Neural progenitor cell (in vitro differentiated cells): ENCODE measurements at places on chromosomes 2 and 18. TPM values are rescaled to one million over a fixed set of nuclear protein-coding genes. Genes with fewer than 3 reads are reported as not detected.

Gene SMAD7
- total RNA-seq, result 1.1 and 2.0 TPM in 2 replicates

- no peak for DNase-seq
Observed at GRCh38 chr2:1515073-1515430, 101.8 kb downstream of the TPO start.

DNA sequence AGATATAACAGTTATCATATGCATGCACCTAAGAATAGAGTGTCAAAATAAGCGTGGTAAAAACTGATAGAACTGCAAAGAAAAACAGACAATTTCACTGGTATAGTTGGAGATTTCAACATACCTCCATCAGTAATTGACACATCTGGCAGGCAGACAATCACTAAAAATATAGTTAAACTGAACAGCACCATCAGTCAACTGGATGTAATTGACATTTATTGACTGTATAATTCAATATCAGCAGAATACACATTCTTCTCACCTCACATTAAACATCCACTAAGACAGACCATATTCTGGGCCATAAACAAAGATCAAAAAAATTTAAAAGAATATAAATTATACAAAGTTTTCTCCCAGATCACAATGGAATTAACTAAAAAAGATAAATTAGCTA, 378.5 kb upstream of the RGPD4 start:
- DNase-seq, result no peak

Gene TMEM37
- total RNA-seq, result 0.74 and 1.0 TPM in 2 replicates

DNA sequence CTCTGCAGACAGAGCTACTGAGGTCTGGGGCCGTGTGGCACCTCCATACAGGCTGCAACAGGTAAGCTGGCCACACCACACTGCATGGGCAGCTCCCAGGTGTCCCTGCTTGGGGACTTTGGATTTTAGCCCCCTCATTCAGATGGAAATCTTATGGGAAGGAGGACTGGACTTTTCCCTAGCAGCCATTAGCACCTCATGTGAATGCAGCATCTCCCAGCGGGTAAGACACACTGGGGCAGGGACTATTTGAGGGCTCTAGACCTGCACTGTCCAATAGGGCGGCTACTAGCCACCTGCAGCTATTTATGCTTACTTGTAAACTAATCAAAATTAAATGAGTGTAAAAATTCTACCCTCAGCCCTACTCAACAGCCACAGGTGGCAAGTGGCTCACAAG, 34.2 kb upstream of the GLI2 start:
- no peak for DNase-seq

Gene SF3B1
- total RNA-seq, result 462 and 787 TPM in 2 replicates

GRCh38 chr2:168510125-168510756, 54.2 kb downstream of the CERS6 start:
- DNase-seq, result no peak

- no peak for DNase-seq
Observed at GRCh38 chr18:26267357-26267930, 41.2 kb downstream of the TAF4B start.

GRCh38 chr18:72811047-72811446, 56.7 kb downstream of the NETO1 start:
- DNase-seq, result no peak

GRCh38 chr2:191150600-191151330, at the start of gene STAT4:
STAT4 (minus strand) TSS chr2:191150994; CDS start chr2:191148203, 2,791 bp downstream.
- DNase-seq, result peak; percentile 38

DNA sequence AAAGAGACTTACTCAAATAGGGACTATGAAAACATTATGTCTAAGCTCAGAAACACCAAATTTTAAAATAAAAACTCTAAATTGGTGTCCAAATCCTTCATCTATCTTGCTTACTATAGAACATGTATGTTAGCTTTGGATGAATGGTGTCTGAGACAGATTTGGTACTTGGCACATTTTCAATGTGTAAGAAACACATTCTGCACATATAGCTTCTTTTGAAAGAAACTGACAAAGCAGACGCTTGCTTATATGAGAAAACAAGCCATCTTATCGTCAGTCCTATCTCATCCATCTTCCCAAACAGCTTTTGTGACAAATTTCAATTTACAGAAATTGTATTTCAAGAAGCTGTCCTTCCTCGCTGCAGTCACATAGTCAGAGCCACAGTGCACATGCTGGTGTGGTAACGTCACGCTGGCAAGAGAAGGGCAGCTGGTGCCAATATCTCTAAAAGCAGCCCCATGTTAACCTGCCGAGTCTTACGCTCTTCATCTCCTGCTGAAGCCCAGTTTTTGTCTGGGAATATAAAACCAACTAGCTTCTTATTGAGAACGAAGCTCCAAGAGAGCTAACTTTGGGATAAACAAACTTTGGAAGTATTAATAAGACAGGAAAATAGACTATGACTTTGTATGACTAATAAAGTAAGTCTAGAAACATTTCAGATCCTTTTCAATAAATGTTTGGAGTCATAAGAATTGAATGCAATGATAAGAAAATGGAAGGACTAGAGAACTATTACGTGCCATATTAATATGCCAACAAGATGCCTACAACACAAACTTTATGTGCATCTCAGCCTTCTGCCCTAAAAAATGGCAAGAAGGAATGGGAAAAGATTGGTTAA, 74.9 kb upstream of the TFCP2L1 start:
- no peak for DNase-seq

GRCh38 chr2:54704238-54704637, 19.2 kb upstream of the EML6 start:
- no peak for DNase-seq

DNA sequence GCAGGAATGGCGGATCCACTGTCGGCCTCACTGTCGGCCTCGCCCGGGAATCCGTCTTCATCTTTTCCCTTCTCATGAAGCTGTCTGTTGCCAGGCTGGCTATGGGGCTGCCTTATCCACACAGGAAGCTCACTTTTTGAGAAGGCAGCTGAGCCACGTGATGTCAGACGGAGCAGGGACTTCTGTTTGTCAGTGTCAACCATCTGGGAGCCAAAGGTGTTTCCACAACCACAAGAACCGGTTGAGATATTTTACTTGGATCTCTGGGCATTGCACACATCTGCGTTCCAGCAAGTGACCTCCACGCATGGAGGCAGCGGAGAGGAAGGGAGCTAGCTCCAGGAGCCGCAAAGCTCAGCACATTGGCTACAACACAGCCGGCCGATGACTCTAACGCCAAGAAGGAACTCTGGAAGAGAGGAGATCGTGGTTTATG, 27.4 kb upstream of the TAF1B start:
- no peak for DNase-seq

DNA sequence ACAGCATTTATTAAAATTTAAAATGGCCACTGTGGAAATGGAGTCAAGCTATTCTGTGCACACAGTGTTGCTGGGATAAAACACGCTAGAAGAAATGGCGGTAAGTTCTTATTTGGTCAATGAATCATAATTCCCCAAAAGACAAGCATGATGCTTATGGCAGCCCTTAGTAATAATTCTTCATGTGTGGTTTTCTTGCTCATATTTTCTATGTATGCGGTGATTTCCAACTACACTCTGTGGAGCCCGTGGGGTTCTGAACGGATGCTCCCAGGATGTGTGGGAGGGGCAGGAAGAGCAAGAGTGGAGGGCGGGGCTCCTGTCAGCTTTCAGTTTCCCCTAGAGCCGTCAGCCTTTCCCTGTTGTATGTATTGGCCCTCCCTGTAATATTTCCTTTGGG, 91.7 kb upstream of the RMDN2 start:
- no peak for DNase-seq

DNA sequence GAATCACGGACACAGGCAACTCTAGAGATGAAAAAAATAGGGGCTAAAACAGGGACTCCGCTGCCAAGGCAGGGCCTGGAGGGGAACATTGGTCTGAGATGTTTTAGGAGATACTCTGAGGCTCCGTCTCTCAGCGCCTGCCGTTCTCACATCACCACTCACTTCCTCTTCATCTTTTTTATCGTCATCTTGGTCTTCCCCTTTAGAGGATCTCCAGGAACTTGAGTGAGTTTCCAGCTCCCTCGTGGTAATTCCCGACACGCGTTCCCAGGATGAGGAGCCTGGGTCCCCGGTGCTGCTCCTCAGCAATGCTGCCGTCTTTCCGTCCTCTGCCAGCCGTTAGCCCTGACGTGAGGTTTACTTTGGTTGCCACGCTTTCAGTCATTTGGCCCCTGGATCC, 16.1 kb downstream of the MLPH start:
- no peak for DNase-seq

Gene CFAP53
- total RNA-seq, result 0.36 and 0.74 TPM in 2 replicates

DNA sequence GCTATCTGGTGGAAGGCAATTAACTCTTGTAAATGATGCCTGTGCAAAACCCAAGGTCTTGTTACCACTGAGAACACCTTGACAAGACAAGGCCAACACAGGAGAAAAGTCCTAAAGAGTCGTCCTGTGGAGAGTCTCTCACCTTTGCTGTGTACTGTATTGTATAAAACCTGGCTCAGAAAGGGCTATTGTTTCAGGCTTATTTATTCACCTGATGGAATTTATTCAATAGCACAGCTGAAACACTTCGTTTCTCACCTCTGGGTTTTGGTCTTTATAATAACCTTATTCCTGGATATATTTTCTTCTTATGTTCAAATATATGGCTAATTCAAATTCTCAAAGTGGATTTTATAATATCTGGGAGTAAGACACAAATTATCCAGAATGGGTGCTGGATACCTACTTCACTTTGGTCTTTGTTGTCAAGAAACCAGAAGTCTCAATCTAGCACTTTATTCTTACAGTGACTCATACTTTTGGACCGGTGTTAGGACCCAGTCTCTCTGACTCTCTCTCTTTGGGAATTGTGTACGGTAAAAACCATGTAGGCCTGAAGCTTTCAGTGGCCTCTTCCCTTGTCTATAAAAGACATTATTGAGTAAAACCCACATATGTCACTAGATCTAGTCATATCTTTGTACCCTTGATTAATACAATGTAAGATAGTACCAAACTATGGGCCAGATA, 16.1 kb upstream of the STAT4 start:
- DNase-seq, result no peak

DNA sequence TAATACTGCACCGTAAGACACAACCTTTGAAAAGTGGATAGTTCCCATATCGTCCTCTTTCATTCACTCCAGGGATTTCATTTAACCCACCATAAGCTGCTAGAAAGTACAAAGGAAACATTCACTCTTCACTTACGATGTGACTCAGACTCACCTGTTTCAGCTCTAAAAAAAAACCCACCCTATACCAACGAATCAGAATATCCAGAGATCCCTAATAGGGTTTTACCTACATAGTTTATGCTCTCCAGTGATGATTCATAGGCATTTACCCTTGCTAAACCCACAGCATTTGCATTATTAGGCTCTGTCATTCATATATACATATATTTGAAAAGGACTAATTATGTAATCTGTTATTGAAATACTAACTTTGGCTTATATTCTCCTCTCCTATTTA, 60.2 kb downstream of the PRPF40A start:
- DNase-seq, result no peak

DNA sequence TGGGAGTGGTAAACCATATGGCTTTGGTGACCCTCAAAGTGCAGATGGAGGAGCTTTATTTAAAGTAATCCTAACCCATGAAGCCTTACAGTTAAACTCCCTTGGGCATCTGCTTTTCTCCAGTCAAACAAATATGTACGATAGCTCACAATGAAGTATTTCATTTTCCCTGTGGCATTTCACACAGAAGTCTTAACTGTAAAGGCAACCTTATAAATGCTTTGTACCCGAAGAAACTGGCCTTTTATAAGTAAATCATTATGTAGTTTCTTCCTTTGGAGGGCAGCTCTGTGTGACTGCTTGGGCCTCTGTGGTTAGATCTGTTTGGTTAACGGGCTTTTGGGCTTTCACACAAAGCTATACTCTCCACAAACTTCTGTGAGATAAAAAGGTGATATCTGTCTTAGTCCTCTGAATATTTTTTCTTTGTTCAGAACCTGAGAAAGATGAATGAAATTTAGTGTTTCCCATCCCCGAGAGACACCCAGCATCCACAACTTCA, 46.6 kb downstream of the SCN1A start:
- DNase-seq, result no peak

Gene KCNF1
- total RNA-seq, result 0.15 TPM in 1 of 2 replicates, not detected in the other

Gene SANBR
- total RNA-seq, result 28.3 and 47.3 TPM in 2 replicates

Gene SAG
- total RNA-seq, result 0.03 TPM in 1 of 2 replicates, not detected in the other

Gene HOXD4
- not detected in 2 replicates for total RNA-seq

GRCh38 chr18:39611381-39612100, 2045.9 kb upstream of the CELF4 start:
- DNase-seq, result no peak

DNA sequence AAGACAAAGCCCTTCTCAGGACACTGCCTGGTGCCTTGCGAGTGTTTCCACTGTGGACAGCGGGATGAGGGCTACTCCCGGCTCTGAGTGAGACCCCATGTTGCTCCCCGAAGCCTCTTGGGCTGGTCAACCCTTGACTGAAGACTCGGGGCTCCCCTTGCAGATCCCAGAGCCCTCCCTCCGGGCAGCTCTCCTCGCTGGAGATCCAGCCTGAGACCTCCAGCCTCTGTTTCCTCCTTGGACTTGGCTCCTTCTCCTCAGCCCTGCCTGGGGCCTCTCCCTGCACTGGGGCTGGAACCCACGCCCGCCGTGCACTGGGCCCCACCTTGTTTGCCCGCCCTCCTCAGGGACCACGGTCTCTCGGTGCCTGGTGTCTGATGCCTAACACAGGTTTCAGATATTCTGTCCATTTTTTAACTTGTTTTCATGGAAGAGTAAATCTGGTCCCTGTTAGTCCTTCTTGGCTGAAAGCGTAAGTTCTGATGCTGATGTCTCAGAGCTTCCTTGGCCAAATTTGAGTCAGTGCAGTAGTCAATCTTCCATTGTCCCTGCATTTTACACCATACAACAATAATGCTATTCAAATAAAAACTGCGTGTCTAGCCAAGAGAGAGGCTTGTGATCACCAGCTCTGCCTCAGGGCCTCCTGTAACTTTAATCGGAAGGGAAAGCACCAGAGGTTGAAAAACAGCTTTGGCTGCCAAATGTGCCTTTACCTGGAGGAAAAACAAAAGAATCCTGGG, 139.3 kb upstream of the CTDP1 start:
- DNase-seq, result no peak

GRCh38 chr2:132037527-132038178, 124.1 kb downstream of the ANKRD30BL start:
- DNase-seq, result peak; percentile 83

Gene COL4A4
- total RNA-seq, result 0.60 and 0.62 TPM in 2 replicates

GRCh38 chr18:71189581-71189980, 900.7 kb downstream of the SOCS6 start:
- DNase-seq, result no peak
